ENCODE measurements at places on chromosomes 12 and 14. TPM values are rescaled to one million over a fixed set of nuclear protein-coding genes. Genes with fewer than 3 reads are reported as not detected.

CLMN gene
- 3.7 TPM for total RNA-seq

TAS2R42 gene
- not detected for total RNA-seq

RPL10L gene
- not detected for total RNA-seq

MARK3 gene
- total RNA-seq, result 41.8 TPM

TSPAN19 gene
- not detected for total RNA-seq

FGF23 gene
- total RNA-seq, result not detected

PRB2 gene
- total RNA-seq, result not detected

KRT82 gene
- not detected for total RNA-seq

HOXC6 gene
- 0.27 TPM for total RNA-seq

CLEC7A gene
- 0.87 TPM for total RNA-seq

OR6C2 gene
- total RNA-seq, result not detected

PTPN21 gene
- total RNA-seq, result 4.0 TPM

MYG1 gene
- total RNA-seq, result 82.8 TPM

SRRM4 gene
- 0.04 TPM for total RNA-seq

LRIG3 gene
- 36.0 TPM for total RNA-seq

ERP27 gene
- total RNA-seq, result not detected

MEG3 gene
- not detected for total RNA-seq

FAM234B gene
- 5.1 TPM for total RNA-seq

FNTB gene
- 15.9 TPM for total RNA-seq

HOXC5 gene
- not detected for total RNA-seq

MAP4K5 gene
- total RNA-seq, result 23.5 TPM

BHLHE41 gene
- 8.1 TPM for total RNA-seq

ITGA5 gene
- 89.4 TPM for total RNA-seq

SERPINA1 gene
- total RNA-seq, result 3.2 TPM

ANKS1B gene
- 1.8 TPM for total RNA-seq

INHBC gene
- not detected for total RNA-seq

GPR135 gene
- total RNA-seq, result 2.1 TPM

PNP gene
- total RNA-seq, result 88.6 TPM

FAM186B gene
- total RNA-seq, result 3.8 TPM

DCN gene
- 5.6 TPM for total RNA-seq

FIGNL2 gene
- not detected for total RNA-seq

PKP2 gene
- 6.1 TPM for total RNA-seq

TSPAN9 gene
- 15.8 TPM for total RNA-seq

MMP19 gene
- 2.0 TPM for total RNA-seq

ESR2 gene
- 0.10 TPM for total RNA-seq

RFX4 gene
- total RNA-seq, result not detected

Data from H4 (cell line).